Stimulated activated CD4-positive, alpha-beta T cell treated with anti-CD3 and anti-CD28 coated beads, TNF-alpha, amount 100 ng/mL, for 1 hour (primary cell): ENCODE measurements at places on chromosomes 2 and 18.

- no peak for DNase-seq
Measured at GRCh38 chr2:7467782-7468447, 550.7 kb downstream of the RNF144A start.

- no peak for DNase-seq
Measured at GRCh38 chr2:40227210-40227609, 224.7 kb downstream of the SLC8A1 start.

GRCh38 chr2:64101141-64101591 lies 43.1 kb downstream of the PELI1 start:
- DNase-seq = no peak

GRCh38 chr18:8322486-8322885 lies 286.8 kb upstream of the RAB12 start:
- no peak for DNase-seq
